ENCODE measurements at places on chromosomes 13 and 19.

DNA sequence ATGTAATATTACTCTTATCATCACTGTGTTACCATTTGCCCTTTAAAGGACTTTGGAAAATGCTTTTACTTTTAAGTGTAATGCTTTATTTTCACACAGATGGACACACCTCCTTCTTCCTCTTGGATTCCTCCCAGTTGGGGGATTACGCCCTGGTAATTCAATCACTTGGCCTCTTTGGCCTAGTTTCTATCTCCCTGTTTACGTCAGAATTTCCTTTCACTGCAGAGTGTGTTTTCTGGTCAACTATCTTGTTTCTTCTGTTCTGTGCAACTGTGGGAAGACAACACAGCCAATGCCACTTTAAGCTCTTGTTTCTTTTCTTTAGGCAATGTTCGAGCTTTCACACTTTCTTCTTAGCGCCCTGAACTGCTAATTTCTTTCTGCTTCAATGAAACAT lies 257.3 kb upstream of the MAB21L1 start:
- peak; percentile 13 for DNase-seq

DNA sequence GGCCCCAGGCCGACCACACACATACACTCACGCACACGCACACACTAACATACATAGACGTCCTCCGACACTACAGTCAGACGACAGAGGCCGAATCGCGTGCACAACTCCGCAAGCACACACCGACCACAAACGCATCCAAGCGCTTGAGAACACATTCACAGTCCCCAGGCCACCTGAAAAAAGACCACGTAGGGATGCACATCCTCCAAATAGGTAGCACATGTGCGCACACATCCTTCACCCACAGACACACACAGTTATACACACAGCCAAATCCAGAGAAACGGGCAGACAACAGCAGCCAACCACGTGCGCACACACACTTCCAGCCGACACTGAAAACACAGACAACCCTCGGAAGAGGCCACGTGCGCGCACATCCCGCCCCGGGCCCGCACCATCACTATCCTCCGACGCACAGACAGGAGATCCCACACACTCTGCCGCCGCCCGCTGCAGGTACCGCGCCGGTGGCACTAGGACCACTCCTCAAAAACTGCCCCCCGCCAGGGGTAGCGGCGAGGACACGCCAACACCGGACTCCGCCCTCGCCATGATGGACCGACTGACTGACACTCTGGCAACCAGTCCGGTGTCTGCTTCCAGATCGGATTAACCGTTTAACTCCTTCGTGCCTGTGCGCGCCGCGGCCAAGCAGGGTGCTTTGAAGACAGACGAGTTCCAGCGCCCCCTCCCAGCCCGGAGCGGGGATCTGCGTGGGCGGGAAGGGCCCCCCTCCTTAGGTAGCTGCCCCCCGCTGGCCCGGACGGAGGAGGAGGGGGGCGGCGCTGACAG lies 493 bp upstream of the PDE4A start:
- DNase-seq = peak; percentile 94

DNA sequence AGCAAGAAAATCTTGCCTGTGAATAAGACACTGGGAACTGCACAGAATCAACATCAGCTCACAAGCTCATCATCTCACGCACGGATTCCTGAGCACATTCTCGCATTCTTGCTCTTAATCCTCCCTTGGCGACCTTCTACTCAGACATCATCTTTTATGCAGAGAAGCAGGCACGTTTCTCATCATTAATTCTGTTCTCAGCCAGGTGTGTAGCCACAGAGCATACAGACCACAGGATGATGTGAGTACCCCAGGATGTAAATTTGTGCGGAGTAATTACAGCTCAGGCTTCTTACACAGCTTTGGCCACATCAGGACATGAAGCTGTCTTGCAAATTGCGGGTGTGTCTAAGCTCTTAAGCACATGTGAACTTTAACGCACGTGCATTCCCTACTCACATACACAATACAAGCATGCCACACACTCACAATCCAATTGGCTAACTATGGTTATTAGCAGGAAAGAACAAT lies 36.5 kb upstream of the SACS start:
- DNase-seq = peak; percentile 39

DNA sequence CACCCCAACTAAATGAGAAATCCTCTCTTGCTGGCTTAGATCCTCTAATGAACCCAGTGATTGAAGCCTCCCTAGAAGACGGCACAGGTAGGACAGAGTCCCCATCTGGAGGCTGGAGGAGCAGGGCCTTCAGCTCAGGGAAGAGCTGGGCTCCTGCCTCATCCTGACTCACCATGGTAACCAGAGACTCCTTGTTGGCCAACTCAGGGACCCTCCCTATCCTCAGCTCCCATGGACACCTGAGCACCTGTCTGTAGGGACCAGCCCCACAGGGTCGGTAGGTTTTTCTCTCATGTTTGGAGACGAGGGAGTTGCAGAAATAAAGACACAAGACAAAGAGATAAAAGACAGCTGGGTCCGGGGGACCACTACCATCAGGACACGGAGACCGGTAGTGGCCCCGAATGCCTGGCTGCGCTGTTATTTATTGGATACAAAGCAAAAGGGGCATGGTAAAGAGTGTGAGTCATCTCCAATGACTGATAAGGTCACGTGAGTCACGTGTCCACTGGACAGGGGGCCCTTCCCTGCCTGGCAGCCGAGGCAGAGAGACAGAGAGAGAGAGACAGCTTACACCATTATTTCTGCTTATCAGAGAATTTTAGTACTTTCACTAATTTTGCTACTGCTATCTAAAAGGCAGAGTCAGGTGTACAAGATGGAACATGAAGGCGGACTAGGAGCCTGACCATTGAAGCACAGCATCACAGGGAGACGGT lies 26.6 kb downstream of the SIGLEC7 start:
- DNase-seq = no peak

DNA sequence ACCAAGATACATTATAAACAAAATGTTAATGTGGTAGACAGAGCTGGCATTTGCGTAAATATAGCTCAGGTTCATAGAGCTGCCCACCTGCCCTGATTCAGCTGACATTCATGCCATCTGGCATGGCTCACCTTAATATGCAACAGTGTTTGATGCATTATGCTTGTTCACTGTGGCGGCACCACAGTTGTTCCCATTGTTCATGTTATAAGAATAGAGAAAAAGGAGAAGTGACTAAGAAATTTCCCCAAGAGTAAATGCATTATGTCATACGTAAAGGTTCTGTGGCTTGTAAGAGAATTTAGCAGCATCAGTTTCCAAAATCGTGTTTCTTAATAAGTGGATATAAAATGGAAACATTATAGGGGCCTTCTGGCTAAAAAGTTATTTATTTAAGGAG lies 4.5 kb downstream of the CCNA1 start:
- no peak for DNase-seq

GRCh38 chr13:97120976-97121375 lies 101.2 kb upstream of the MBNL2 start:
- DNase-seq = no peak

DNA sequence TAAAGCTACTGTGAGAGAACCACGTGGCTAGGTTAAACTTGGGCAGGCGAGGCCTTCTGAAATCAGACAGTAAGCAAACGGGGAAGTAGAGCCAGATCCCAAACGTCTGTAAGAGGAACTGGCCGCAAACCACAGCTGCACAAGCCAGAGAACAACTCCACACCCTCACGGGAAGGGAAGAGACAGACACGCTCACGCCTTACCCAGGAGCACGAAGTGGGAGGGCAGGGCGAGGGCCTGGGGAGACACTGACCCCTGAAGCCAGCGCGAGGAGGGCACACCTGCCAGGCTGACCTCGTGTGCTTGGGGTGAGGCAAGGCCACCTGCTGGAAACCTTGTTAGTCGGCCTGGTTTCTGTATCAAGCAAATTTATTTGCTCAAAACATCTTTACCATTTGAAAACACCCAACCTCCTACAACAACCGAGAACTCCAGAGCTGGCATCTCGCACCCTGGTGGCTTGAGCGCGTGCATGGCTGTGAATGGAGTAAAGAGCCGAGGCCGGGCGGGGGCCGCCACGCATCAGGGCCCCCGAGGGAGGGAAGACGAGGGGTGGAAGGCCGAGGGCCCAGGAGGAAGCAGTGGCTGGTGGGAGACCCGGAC lies 7.3 kb downstream of the POLR2E start:
- no peak for DNase-seq

DNA sequence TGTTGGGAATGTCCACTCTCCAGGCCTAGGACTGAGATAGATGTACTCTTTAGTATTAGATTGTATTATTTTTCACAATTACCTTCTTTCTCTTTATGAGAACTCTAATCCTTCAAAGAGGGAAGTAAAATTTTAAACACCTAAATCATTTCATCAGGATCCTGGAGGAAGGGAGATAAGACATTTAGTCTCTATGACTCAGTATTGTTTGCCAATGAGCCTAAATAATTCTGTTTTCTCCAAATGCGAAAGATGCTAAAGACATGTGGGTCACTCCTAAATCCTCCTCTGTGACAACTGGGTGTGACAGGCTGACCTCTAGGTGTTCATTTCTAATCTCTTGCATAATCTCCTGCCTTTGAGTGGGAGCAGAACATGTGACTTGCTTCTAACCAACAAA lies 1736.6 kb upstream of the MIR17HG start:
- DNase-seq = no peak

DNA sequence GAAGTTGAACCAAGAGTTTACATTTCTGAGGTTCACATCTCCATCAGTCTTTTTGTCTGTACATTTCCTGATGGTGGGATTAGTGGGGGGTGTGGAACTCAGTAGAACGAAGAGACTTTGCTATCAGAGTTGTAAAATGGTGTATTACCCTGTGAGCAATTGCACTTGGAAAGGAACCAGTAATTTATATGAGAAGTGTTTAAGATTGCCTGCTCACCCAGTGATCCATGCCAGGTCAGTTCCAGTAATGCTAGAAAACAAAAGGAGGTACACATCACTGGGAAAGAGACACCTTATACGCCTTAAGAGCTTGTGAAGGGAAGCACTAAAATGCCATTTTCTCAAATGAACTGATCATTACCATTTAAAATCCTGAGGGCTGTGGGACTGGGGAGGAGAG lies 7.5 kb upstream of the DACH1 start:
- no peak for DNase-seq

- peak; percentile 87 for DNase-seq
Measured at GRCh38 chr19:56637976-56638555, 4.9 kb upstream of the SMIM17 start.

DNA sequence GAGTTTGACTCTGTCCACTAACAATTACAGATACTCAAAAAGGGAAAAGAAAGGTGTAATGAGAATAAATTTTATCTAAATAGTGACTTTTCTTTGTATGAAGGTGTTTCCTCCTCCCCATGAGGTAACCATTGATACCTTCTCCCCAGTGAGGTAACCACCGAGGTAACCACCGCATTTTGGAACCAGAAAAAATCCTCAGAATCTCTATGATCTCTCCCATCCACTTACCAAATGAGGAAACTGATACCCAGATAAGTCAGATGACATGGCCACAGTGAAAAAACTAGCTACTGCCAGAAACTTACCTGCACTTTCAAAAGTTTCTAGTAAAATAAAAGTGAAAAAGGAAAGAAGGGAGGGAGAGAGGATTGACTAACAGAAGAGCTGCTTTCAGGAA lies 124.0 kb upstream of the FNDC3A start:
- no peak for DNase-seq

GRCh38 chr13:109151696-109152095 lies 522.3 kb downstream of the MYO16 start:
- DNase-seq = no peak

DNA sequence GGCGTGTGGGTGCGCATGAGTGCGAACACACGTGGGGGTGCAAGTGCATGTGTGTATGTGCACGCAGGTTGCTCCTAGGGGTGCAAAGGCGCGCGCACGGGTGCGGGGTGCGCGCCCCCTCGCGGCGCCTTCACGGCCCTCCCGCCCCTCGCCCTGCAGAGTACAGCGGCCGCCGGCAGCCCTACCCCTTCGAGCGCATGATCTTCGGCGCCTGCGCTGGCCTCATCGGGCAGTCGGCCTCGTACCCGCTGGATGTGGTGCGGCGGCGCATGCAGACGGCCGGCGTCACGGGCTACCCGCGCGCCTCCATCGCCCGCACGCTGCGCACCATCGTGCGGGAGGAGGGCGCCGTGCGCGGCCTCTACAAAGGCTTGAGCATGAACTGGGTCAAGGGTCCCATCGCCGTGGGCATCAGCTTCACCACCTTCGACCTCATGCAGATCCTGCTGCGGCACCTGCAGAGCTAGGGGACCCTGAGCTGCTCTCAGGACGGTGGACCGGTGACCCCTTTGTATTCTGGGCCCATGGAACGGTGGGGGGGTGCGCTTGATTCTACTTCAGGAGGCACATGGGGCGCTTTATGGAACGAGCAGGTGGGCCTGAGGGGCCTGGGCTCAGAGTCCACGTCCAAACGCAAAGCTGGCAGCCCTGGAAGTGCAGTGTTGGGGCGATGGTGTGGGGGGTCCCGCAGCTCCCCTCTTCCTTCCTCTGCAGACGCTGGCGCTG lies 27.7 kb downstream of the TMEM161A start:
- peak; percentile 27 for DNase-seq

DNA sequence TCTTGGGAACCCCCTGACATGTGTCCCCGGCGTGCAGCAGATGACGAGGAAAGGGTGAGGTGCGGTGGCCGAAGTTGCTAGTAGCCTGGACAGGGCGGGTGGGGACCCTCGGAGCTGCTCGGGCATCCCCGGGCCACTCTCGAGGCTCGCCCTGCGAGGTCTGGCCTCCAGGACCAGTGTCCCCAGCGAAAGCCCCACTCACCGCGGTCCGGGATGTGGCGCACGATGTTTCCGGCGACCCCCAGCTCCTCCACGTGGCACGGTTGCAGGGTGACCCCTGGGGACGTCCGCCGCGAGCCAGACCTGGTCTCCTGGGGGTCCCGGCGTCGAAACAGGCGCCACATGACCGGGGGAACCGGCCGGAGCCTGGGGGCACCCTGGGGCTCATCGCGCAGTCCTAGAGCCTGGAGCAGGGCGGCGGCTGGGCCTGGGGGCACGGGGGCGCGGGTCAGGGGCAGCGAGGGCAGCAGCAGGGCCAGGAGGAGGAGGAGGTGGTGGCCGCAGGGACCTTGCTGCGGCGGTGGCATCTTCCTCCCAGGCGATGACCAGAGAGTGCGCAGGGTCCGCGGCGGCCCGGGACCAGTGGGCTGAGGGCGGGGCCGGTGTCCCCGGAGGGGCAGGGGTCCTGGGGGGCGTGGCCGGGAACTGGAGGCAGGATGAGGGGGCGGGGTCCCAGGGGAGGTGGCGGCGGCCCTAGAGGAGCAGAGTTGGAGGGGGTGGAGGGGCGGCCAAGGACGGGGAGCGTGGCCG lies 26.0 kb downstream of the CERS1 start:
- DNase-seq = no peak

DNA sequence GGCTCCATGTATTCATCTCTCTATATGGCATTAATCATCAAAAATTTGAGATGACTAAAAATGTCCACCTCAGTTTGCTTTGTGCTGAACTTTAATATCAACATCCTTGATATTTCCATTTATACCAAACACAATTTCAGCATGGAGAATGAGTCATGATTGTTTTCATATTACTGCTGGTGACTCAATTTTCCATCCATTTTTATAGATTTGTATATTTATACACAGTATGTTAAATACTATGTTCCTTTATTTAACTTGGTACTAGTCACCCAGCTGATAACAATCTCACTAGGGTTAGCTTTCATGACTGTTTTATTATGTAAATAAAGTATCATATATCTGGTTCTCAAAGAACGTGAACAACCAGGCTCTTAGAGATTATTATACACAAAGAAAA lies 1255.1 kb downstream of the SLITRK1 start:
- peak; percentile 67 for DNase-seq

GRCh38 chr19:45641274-45642105 lies 2.3 kb upstream of the EML2 start:
- peak; percentile 83 for DNase-seq

- DNase-seq = peak; percentile 1
Measured at GRCh38 chr13:45909673-45910072, 58.1 kb upstream of the SIAH3 start.

Measured in choroid plexus epithelial cell (primary cell).